Fibroblast of skin of left quadriceps (primary cell): ENCODE measurements at places on chromosomes 7 and 10.

DNA sequence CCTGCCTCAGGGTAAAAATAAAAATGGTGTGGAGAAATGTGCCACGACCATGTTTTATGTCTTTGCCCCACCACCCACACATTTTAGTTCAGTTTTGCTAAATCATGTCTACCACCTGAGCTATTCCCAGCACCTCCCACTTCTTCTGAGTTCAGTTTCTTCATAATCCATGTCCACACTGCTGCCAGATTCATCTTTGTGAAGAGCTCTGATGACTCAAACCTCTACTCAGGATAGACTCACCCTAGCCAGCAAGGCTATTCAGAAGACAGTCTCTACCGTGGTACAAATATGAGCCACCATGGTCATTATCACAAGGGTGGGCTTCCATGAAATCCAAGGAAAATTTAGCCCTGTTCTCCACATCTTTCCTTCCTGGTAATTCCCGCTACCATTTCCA, 231.1 kb upstream of the PRKCQ start:
- no peak for DNase-seq

DNA sequence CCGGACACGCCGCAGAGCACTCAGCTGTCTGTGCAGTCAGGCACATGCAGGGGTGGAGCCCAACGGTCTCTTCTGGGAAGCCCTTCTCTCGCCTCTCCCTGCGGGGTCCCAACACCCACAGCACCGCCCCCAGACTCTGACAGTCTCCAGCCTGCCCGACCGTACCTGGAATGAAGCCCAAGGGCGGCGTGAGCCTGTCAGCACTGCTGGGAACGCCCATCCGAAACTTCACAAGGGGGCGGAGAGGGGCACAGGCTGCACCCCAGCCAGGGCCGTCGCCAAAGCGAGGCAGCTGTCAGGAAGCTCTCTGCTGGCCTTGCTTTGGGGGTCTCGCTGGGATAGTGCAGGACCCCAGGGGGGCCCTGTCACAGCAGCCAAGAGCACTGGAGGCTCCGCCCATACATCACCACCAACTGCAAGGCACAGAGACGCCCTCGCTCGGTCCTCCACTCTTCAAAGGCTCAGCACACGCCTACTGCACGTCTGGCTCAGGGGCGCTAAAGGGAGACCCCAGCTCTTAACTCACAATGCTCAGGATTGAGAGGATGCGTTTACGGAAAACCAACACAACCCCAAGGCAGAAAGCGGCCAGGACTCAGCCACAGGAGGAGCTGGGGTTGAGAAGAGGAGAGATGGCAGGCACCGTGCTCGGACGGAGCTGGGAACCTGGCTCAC, 30.9 kb downstream of the MAD1L1 start:
- DNase-seq = no peak

- no peak for DNase-seq
Measured at GRCh38 chr10:124842721-124843120, 41.1 kb downstream of the ABRAXAS2 start.

GRCh38 chr7:110831419-110831818, 259.5 kb upstream of the LRRN3 start:
- no peak for DNase-seq

DNA sequence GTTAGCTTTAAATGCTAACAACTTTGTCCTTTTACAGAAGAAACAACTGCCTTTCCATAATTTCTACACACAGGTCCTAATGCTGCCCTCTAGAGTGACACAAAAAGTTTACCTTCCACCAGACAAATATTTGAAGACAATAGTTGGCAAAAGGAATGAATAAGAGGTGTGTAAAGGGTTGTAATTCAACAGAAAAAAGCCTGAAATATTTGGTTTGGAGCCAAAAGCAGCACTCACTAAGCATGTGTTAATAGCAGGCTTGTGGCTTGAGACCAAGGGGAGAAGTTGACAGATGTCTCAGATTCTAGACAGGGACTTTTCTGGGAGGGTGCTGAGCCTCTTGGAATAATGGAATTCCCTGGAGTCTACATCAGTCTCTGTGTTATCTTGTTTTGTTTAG, 156.2 kb upstream of the GALNT17 start:
- DNase-seq = no peak

- no peak for DNase-seq
Measured at GRCh38 chr10:76133597-76134255, 702.3 kb downstream of the LRMDA start.

GRCh38 chr10:101550965-101551364, 37.1 kb downstream of the POLL start:
- DNase-seq = no peak
